ENCODE measurements at places on chromosomes 4 and X.

- no peak for DNase-seq
Measured at GRCh38 chr4:65653740-65654361, 16.4 kb downstream of the EPHA5 start.

DNA sequence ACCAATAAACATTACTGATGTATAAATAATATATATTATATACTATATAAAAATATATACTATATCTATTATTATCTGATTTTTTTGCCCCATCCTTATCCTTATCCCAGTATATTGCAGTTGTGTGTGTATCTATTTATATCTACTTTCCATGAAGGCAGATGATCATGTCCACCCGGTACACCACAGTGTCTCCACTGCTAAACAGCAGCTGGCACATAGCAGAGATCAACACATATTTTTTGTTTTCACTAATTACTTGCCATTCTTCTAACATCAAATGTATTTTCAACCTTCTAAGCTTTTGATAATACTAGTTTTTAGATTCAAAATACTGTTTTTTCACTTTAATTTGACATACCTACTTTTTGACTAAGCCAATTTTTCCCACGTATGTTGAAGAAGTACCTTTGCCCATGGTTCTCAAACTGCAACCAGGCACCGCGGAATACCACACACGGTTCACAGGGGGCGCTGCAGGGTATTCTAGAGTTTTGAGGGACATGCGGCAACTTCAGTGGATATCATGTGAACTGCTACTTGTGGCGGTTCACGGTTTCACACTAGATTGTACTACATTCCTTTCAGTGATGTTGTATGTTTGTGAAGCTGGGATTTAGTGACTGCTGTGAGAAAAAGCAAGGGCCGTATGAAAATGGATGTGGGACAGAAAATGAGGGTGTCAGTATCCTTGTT is 182.5 kb upstream of the NPY2R start:
- no peak for DNase-seq

DNA sequence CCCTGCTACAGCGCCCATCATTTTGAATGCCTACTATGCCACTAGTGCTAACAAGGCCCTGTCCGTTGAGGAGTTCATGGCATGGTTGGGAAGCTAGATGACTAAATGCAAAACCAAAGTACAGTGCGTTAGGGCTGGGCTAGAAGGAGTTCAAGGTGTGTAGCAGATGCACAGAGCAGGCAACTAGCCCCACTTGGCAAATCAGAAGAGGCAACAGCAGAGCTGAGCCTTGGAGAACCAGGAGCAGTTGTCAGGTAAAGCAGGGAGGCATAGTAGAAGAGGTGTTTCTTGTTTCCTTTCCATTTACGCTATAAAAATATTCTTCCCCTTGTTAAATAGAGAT is 146.6 kb upstream of the CPEB2 start:
- DNase-seq, result no peak

DNA sequence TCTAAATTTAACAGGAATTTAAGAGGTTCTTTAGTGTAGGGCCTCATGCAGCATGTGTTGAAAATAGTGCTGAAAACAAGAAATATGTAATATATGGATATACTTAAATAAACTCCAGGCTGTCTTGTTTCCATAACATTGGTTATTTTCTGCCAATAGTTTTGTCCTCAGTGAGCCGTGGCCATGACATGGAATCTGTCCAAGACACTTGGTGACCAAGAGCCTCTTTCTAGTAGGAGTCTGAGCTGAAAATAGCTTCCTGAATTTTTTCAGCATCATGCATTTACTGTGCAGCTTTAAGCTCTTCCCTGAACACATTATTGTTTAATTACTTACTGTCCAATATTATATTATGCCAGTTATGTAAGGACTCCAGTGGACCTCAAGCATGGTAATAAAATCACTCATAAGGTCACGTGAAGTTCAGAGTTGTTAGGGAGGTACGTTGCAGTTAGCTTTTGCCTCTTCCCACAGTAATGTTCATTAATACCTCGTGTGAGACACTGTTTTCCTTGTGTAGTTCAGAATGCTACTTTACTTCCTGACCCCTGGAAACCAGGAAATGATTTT is 488.2 kb downstream of the GRID2 start:
- DNase-seq, result no peak

DNA sequence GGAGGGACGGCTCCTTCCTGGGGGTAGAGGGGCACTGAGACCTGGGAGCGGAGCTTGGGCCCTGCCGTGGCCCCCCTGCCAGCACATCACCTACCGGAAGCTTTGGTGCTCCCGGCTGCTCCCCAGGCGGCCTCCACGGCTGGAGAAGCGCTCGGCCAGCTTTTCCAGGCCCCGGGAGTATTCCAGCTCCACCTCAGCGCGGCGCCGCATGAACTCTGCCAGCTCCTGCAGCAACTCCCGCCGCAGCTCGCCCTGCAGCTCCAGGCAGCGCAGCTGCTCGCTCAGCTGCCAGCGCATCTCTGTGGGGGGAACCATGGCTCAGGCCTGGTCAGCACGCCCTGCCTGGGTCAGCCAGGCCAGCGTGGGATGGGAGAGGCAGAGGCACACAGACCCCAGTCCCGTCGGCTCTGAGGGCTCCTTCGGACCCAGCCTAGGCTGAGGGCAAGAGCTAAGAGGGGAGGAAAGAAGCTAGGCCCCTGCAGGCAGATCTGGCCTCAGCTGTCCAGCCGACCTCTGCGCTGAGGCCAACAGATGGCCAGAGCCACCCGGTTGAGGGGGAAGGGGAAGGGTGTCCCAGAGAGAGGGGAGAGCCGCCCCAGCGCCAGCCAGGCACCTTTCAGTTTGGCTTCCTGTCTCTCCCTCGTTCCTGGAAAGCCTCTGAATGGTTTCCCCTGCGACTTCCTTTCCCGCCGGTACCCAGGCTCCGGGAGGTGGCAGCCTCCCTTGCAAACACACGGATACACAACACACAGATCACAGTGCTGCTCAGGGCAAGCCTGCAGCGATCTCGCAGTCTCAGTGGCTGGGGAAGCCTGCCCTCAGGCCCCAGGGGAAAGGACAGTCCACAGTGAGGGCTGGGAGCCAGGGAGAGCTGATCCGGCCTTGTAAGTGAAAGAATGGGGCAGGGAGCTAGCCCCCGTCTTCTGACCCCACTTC is 4.3 kb downstream of the ARHGAP4 start:
- no peak for DNase-seq

DNA sequence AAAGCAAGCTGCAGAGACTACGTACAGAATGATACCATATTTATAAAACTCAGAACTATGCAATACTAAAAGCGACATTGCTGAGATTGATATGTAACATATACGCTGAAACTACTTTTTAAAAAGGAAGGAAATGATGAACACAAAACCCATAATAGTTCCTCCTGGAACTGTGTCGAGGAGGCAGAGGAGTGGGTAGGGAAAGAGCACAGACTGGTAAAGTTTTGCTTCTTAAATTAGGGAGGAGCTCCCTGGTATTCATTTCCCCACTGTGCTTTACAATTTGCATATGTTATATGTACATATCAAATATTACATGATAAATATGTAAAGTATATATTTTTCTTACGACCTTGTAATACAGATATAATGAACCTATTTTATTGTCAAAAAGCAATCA is 13.9 kb downstream of the UFSP2 start:
- no peak for DNase-seq

GRCh38 chrX:45743081-45743533 is 542.4 kb upstream of the DIPK2B start:
- DNase-seq, result no peak

GRCh38 chr4:28254003-28254402 is 1393.4 kb downstream of the STIM2 start:
- DNase-seq, result no peak

DNA sequence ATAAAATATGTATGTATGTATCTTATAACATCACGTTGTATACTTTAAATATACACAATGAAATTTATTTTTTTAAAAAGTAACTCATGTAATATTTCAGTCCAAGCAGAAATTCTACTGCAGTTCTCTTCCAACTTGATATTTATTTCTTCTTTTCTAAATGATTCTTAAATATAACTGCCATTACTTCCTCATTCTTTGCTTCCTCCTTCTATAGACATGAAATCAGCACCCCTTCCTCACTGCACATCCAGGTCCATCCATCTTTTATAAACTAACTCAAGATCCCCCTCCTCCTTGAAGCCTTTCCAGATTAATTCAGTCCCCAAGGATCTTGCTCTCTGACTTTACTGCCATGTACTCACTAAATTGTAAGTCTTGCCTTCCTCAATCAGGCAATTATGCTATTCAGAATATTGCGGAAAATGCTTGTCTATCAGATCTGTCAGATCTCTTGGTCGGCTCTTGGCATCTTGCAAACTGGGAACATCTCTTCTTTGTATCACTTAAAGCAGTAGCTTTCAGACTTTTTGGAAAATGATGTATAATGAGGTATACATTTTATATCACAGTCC is 3.7 kb downstream of the GPRIN3 start:
- DNase-seq, result no peak

- no peak for DNase-seq
Measured at GRCh38 chrX:12953420-12953819, 21.5 kb upstream of the TMSB4X start.

DNA sequence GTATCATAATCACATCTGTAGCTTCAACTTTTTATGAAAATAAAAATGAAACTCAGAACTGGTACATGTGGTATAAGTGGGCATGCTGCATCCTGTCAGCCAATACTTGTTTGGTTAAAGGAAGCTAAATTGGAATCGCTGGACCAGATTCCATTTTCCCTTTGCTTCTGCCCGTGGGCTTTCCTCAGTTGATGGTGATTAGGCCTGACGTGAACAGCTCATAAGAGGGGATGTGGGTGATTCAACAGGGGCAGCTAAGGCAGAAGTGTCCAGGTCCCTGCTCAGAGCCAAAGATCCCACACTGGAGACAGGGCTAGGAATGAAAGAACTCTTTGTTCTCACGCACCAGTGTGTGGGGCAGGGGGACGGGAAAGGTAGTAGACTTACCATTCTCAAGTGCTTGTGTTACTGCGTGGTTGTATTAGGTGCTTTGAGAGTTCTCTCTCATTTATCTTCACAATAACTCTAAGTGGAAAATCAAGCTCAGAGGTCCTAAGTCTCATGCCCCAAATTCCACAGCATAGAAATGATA is 63.2 kb upstream of the GUCY1A1 start:
- DNase-seq, result no peak

DNA sequence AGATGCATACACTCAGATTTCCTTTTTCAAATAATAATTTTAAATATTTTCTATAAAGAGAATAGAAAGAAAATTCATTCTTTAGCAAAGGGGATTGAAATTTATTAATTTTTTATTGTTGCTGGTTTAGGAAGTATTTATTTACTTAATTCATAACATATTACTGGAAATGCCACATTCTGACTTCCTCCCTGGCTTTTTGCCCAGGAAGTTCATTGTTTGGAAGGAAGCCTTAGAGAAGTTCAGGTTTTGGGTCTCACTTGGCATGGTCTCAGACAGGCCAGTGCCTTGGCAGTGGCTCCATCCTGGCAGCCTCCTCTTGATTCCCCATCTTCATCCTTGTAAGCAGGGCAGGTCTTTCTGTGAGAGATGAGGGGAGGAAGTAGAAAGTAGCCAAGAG is 50.5 kb downstream of the IL15 start:
- no peak for DNase-seq

GRCh38 chrX:106730401-106730800 is 3.9 kb downstream of the RNF128 start:
- no peak for DNase-seq

DNA sequence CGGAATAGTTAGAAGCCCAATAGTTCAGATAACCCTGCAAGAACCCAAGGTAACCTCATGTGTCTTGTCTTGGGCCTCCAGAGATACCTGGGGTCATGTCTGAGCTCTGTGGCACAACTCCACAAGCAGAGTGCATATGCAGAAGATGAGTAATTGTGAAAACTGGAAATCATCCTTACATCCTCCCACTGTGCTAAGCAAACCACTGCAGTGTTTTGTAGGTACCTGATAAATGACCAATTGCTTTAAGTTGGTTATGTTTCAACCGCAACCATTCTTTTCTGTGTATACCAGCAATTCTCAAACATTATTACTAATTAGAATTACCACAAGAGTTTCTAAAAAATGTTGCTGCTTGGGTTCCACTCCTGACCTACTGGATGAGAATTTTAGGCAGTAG is 73.2 kb downstream of the CBLL2 start:
- DNase-seq, result no peak

DNA sequence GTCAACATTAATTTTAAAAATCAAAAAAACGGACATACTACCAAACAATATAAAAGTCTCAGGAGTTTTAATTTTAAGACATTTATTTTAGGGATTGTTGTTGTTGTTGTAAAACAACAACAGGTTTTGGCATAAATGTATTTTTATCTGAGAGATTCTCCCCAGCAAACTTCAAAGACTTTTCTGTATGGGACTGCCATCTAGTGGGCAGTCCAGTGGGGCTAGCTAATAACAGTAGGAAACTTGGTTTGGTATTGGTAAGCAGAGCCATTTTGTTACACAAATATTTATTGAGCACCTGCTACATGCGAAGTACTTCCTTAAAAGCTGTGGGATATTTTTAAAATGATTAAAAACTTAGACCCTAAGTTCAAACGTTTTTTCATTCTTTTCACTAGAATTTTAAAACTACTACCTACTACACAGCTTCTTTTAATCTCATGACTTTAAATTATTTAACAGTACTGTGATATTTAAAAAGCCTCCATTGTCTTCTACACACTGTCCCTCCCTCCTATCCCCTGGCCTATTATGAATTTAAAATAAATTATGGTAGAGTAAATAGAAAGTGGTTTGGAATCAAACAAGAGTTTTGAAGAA is 1028.4 kb upstream of the INTU start:
- DNase-seq, result no peak

GRCh38 chr4:165718660-165719059 is 154.4 kb upstream of the TLL1 start:
- DNase-seq, result no peak

- no peak for DNase-seq
Measured at GRCh38 chr4:16257611-16258010, 31.3 kb upstream of the TAPT1 start.

- no peak for DNase-seq
Measured at GRCh38 chrX:24306440-24306839, 7.4 kb downstream of the SUPT20HL2 start.

GRCh38 chr4:163776957-163777356 is 282.5 kb downstream of the TMA16 start:
- no peak for DNase-seq

DNA sequence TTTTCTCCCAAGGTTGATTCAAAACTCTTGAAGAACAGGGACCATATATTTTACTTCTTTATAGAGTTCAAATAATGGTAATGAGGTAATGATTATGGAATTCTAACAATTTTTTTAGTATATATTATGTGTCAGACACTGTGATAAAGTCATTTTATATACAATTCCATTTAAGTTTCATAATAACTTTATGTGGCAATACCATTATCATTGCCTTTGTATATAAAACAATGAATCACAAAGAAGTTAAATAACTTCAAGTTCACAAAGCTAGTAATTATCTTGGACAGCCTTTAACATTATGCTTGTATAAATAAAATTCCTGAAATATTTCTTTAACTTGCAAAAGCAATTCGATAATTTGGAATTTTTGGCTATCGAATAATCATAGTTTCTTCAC is 20.6 kb downstream of the MAGEC1 start:
- no peak for DNase-seq

Data from stimulated activated CD4-positive, alpha-beta T cell treated with anti-CD3 and anti-CD28 coated beads, Interleukin-15, amount 100 ng/mL, for 48 hours (primary cell).